ENCODE measurements at places on chromosomes 6 and 20.

- DNase-seq: no peak
Measured at GRCh38 chr20:48962976-48963771, 41.7 kb downstream of the ARFGEF2 start.

- no peak for DNase-seq
Measured at GRCh38 chr6:11437824-11438459, 99.6 kb upstream of the TMEM170B start.

GRCh38 chr6:16903470-16903869 is 142.2 kb upstream of the ATXN1 start:
- DNase-seq: no peak

DNA sequence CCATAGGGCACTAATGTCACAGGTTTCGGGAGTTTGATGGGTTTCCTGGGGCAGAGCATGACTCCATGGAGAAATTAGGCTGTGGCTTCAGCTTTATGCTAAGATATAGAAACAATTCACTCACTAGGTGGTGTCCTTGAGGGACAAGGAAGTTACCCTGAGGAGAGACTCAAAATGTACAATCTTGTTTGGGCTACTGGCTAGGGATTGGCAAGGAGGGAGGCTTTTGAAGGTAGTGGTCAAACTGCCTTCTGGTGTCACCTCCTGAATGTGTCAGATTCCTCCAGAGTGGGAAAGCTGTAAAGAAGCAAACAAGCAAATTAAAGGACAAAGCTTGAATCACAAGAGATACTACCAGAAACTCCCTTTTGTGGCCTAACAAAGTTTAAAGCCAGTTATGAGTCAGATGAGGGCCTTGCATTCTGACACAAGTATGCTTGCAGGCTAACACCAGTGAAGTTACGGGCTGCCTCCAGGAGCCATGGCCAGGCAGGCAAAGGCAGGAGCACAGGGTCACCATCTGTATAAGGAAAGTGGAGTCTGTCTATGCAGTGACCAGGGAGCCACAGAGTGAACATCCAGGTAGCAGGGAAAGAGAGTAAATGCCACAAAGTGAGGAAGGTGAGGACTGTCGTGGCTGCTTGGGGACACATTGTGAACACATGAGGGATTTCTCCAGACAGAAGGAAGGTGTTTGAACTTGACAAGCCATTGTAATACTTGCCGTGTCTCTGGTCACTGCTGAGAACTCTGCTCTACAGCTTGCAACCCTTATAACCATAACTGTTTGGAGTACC is 107.7 kb upstream of the DTNBP1 start:
- no peak for DNase-seq

- DNase-seq: no peak
Measured at GRCh38 chr20:57608516-57608915, 11.7 kb downstream of the ZBP1 start.

- DNase-seq: no peak
Measured at GRCh38 chr6:81731814-81732213, 20.7 kb downstream of the TENT5A start.

- DNase-seq: no peak
Measured at GRCh38 chr6:53201270-53201669, 52.6 kb upstream of the GCM1 start.

- DNase-seq: no peak
Measured at GRCh38 chr6:50278663-50279062, 228.9 kb upstream of the DEFB112 start.

DNA sequence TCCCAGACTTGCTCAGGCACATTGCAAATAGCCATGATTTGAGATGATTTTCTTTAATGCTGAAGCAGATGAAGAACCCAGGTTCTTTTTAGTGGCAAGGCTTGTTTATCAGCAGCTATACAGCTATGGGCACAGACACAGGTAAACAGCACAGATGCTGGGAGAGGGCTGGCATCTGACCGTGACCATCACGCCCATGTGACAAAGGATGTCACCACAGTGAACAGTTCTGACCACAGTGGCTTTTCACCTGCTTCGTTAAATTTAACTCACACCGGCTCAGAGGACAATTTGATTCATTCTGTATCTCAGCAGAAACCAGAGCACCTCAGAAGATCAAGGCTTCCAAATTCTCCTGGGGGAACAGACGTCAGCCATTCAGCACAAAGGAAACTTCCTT is 142.6 kb downstream of the CDH26 start:
- DNase-seq: no peak

DNA sequence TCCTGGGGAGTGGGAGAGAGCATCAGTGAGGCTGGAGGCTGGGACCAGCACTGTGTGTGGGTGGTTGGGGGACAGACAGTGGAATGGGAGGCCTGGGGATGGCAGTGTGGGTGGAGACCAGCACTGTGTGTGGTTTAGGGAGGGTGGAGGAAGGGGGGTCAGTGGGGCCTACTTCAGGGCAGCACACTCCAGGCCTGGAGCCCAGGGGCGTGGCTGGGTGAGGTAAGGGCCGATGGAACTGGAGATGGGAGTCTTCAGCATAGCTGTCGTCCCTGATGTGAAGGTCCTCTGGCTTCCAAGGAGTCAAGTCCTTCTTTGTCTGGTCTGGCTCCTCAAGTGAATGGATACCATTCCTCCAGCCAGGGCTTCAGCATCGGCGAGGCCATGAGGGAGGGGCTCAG is 18.6 kb downstream of the KCNK17 start:
- no peak for DNase-seq

DNA sequence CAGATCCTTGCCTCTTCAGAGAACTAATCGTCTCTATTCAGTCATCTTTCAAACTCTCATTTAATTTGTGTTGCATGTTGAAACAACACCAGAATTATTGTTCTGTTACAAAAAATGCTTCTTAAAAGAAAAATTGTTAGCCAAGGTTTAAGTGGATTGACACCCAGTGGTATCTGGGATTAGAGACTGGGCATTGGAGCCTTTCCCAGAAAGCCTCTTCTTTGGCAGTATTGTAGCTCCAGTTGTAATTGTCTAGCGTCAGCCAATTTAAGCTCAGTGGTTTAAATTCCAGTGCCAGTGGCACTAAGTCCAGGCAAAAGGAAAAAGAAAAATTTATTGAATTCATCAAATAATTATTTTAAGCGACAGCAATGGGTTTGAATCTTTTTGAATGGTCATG is 801 bp downstream of the CCDC28A start:
- DNase-seq: no peak

DNA sequence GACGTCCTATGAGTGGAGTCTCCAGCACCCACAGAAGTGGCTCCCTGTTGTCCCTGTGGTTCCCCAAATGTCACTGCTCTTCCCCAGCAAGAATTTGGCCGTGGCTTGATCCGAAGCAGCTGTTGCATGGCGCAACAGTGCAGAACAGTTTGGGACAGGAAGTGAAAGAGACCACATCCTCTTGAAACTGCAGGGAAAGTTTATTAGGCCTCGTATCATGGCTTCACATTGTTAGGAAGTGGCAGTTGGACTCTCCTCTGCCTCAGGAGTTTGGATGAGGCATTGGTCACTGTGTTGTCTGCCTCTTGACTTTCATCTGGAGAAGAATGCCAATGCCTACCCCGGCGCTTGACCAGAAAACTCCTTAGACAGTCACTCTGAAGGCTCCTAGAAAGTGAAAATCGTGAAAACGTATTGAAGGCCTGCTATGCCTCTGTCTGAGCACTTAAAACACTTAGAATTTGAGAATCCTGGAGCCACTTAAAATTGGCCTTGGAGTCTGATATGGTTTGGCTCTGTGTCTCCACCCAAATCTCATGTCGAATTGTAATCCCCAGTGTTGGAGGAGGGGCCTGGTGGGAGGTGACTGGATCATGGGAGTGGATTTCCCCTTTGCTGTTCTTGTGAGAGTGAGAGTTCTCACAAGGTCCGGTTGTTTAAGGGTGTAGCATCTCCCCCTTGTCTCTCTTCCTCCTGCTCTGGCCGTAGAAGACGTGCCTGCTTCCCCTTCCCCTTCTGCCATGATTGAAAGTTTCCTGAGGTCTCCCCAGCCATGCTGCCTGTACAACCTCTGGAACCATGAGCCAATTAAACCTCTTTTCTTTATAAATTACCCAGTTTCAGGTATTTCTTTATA is 334.9 kb upstream of the JARID2 start:
- no peak for DNase-seq

DNA sequence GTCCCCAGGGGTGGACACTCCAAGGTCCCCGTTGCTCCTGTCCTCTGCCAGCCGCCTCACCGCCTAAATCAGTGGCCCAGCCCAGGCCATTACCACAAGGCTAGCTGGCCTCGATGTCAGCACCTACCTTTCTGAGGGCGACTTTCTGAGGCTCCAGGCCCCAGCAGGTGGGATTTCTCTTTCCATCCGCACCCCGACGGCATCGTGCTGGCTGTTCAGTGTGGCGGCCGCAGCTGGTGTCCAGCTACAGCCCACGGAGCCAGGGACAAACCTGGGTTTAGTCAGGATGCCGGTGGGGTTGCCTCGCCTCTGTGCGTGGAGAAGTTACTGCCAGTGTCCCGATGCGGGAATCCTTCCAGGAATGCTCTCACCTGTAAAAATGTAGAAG is 60.8 kb downstream of the ERMARD start:
- DNase-seq: no peak

DNA sequence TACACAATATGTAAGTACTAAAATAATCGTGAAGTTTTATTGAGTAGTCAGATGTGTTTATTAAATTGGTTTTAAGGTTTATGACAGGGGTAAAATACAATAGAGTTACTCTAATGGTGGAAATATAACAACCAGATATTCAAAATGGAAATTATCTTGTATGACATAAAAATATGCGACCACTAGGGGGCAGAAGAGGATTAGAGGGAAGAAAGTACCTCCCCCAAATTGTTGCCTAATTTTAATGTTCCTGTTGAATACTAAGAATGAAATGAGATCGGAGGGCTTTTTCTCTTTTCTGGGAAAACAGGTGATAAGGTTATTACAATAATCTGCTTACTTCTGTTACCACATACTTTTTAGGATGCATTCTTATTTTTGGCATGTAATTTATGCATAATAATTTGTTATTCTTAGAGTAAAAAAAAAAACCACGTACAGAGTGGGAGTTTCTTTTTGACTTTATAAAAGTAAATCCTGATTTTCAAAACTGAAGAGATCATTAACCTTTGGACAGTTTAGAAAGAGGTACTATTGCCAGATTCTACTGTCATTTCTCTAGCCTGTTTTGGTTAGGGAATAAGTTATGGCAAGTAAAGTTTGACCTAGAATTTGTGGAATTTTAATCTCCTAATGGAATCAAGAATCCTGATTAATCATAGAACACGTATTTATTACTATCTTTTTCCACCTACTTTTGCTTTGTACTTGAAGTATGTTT is 159.2 kb downstream of the CD109 start:
- no peak for DNase-seq

GRCh38 chr6:14921878-14922671 is 323.8 kb upstream of the JARID2 start:
- DNase-seq: no peak

DNA sequence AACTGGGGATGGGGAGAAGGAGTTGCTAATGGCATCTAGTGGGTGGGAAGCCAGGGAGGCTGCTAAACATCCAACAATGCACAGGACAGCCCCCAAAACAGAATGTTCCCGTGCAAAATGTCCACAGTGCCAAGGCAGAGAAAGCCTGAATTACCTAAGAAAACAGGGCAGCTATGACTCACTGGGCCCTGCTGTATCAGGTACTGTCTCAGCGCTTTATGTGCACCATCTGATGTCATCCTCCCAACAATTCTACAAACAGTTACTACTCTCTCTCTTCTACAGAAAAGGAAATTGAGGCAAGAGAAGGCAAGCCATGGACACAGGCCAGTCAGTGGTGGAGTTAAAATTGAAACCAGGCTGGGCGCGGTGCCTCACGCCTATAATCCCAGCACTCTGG is 3.1 kb downstream of the YTHDF1 start:
- no peak for DNase-seq

DNA sequence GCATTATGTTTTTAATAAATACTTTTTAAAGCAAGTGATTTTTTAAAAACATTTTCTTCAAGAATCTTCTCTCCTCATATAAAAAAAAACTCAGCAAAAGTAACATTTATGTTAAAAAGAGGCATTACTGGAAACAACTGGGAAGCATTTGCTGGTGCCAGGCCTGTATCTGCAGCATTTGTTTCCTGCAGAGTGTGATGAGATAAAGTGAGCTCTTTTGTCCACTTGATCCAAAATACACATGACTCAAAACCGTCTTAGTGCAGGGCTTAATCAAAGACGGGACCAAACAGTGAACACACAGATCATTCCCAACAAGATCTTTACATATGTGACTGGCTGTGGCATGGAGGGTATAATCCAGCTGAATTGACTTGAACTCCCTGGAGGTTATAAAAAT is 28.3 kb upstream of the RIPPLY2 start:
- DNase-seq: no peak

GRCh38 chr6:159609652-159610178 is 83.3 kb downstream of the SOD2 start:
- DNase-seq: no peak

DNA sequence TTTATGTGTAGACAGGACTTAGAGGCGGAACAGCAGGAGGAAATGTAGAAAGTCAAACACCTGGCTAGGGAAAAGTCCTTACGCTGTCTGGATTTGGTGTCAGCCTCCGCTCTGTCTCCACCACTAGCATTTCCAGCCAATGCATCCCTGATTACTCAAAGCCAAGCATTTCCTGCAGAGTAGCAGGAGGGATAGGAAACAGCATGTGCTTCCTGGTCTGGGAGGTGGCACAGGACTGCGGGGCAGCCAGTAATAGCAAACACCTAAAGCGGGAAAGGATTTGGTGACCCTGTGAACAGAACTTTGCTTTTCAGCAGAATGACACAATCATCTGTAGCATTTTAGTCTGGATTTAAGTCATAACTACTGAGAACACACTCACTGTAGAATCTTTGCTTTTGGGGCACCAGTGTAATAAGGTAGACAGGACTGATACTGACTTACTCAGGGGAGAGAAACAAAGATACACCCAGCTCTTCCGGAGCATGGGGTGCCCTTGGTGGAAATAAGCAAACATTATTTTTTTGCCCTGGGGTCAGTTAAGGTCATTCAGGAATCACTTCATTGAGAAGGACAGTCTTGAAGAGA is 133.3 kb upstream of the AHI1 start:
- no peak for DNase-seq

- no peak for DNase-seq
Measured at GRCh38 chr6:5766260-5766659, 240.5 kb downstream of the NRN1 start.

DNA sequence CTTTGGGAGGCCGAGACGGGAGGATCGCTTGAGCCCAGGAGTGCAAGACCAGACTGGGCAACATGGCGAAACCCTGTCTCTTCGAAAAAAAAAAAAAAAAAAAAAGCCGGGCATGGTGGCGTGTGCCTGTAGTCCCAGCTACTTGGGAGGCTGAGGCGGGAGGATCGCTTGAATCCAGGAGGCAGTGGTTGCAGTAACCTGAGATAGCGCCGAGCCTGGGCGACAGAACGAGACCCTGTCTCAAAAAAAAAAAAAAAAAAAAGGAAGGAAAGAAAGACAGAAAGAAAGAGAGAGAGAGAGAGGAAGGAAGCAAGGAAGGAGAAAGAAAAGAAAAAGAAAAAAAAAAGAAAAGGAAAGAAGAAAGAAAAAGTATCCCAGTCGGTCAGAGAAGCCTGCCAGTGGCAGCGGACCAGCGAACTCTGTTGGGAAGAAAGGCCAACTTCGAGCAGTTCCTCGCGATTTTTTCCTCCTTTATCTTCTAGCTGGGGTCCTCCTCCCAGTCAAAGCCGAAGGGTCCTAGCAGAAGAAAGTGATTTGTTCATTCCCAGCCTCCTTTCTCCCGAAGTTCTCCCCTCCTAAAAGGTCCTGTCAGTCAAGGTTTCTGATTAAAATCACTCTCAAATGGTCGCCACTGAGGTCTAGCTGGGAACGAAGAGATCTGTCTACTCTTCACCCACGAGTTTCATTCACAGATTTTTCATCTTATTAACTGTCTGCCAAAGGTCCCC is 2.4 kb upstream of the SYCP2L start:
- DNase-seq: no peak

All from stimulated activated CD4-positive, alpha-beta T cell treated with anti-CD3 and anti-CD28 coated beads, Interleukin-4, amount 100 ng/mL, for 1 hour (primary cell).